Subcutaneous preadipocyte (primary cell): ENCODE measurements at places on chromosomes 11 and 22. TPM values are rescaled to one million over a fixed set of nuclear protein-coding genes. Genes with fewer than 3 reads are reported as not detected.

LYVE1 gene
- 0.37 TPM in 1 of 2 replicates, not detected in the other for total RNA-seq

PRAME gene
- 0.20 and 0.37 TPM in 2 replicates for total RNA-seq

MGAT3 gene
- total RNA-seq = not detected in 2 replicates

NRIP3 gene
- 4.0 and 9.6 TPM in 2 replicates for total RNA-seq

VWCE gene
- 3.1 and 8.1 TPM in 2 replicates for total RNA-seq

APOBEC3G gene
- total RNA-seq = 10.4 and 15.1 TPM in 2 replicates

SEZ6L gene
- total RNA-seq = not detected in 2 replicates
